CD4-positive, alpha-beta T cell treated with Interferon gamma for 1 hour (primary cell): ENCODE measurements at places on chromosomes 2 and 18.

GRCh38 chr18:73509460-73509859 is 638.2 kb downstream of the FBXO15 start:
- DNase-seq: no peak

DNA sequence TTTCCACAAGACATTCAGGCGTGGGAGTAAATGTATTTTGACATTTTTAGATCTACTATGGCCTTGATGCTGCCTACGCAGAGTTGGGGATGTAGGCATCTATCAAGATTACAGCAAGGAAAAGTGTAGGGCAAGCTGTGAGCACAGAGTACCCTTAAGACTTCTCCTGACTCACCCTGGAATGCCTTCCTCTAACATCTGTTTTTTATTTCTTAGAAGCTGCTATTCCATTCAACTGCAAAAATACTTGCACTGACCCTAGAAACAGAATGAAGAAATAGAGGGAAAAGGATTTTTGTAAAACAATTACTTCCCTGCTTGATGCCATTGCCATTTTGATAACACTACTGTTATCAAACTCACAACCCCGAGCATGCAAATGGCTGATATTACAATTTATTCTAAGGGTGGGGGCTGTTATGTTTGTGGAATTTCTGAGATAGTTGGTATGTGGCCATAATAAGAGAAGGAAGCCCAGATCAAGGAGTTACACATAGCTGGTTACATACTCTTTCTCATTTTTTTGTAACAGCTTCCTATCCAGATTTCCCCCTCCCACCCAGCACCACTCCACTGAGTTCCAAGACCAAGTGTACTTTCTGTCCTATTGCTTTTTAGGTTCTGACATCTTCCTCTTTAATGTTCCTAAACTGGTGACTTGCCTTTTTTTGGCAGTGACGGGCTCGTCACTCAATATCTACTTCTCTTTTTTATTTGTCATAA is 6.0 kb upstream of the ROCK1 start:
- peak; percentile 6 for DNase-seq

GRCh38 chr2:164954954-164955701 is at the start of gene SLC38A11:
Gene SLC38A11, minus strand, starts transcription at chr2:164955525. Its CDS starts 278 bp downstream, at chr2:164955247.
- no peak for DNase-seq

- no peak for DNase-seq
Measured at GRCh38 chr2:219404954-219405353, 13.2 kb upstream of the DES start.

DNA sequence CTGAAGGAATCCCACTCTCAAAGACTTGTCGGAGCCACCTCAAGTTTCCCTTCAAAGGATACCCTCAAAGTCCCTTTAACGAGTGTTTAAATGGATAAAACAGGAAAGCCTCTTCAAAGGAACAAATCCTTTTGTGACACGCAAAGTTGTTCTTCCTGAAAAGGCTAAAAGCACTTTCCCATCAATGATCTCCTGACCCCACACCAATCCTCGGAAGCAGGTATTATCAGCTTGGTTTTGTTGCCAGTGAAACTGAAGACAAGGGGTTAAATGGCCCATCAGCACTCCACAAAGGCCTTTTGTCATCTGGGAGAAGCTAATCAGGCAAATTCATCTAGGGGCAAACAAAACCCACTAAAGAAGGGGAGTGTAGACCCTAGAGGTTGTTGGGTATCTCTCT is 418.0 kb upstream of the ID2 start:
- no peak for DNase-seq

DNA sequence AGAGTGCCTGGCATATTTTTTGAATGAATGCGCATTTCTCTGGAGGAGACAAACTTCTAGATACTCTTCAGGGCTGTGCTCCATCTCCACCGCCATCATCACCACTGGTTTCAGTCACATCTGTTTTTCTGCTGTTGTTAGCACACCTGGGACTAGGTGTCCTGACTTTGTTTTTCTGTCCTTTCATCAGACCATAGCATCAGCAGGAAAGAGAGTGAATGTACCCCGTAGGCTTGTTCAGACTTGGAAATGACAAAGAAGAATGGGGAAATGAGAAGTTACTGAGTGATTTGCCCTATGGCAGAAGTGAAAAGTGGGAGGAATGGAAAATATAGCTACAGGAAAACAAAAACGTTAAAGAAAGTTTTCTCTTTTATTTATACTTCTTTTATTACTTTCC is 965.2 kb upstream of the FANCL start:
- no peak for DNase-seq

- DNase-seq: no peak
Measured at GRCh38 chr2:96685577-96686459, 43.3 kb downstream of the FER1L5 start.

DNA sequence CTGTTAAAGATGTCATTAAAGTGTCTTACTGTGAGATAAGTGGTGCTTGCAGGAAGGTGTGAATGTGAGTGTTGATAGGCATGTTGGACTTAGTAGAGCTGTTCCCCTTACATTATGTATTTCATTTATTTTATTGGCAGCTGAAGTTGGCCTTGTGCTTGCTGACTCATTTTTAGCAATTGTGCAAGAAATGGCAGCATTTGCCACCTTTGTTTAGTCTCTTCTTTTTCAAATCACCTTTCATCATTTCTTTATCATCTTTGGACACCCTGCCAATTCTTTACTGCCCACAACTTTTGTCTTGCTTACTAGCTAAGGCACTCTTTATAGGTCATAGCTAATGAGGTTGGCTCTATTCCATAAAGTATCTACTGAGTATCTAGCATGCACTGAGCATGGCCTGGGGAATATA is 130.3 kb upstream of the LYPD6 start:
- DNase-seq: no peak

DNA sequence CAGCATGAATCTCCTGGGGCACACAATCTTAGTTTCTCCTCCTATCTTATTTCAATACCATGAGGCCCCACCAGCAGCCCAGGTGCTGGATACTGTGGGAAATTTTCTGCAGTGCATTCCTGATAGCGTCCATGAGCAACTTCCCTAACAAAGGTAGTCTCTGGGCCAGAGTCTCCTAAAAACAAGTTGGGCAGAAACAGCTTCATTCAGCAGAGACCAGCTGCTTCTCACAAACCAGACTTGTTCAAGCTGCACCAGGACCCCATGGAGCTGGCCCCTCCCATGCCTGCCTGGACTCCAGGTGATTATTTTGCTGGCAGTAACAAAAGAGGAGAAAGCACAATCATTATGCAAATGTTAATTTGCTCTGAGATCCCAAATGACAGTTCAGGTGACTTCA is 31.4 kb downstream of the MYO5B start:
- no peak for DNase-seq

DNA sequence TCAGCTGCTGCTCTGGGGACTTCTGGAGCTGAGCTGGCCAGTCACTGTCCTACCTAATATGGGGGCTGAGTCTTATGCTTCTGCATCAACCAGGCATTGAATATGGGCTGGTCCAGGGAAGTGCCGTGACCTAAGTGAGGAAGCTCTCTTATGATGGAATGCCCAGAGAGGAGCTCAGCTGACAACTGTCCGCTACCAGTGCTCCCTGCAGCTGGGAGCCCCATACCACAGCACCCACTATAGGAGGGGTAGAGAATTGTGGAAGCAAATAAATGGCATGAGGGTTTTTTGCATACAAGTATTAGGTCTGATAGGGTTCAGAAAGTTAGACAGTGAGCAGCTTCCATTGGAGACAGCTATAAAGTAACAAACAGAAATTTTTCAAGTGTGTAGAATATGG is 4.5 kb downstream of the TIMM21 start:
- no peak for DNase-seq

DNA sequence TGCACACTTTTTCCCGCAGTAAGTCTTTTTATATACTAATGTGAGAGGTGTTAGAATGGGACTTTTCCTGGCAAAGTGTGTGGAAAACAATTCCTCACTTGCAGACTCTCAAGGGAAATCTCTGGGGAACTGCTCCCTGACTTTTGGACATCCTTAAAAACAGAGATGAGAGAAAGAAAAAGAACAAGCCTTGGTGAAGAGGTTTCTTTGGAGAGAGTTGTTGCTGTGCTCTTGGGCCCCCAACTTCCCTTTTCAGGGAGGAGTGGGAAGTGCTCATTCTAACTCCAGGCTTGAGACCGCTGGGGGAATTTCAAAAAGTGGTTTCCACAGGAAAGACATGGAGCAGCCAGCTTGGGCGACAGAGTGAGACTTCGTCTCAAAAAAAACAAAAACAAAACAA is 142.6 kb upstream of the SPRED2 start:
- DNase-seq: no peak

DNA sequence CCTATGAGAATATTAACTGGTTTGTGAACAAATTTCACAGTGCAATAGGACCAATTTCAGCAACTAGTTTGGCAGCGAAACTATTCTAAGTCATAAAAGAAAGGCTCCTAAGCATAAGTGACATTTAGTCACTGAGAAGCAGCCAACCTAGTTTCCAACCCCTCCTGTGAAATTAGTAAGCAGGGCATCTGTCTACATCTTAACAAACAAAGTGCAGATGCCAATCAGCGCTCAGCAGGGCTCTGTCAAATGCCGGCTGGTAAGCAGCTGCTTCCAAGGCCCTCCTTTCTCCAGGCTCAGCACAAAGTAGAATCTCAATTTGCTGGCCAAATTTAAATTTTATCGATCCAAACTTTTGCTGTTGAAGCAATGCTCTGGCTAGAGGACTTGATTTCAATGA is 124.7 kb downstream of the ICOS start:
- DNase-seq: no peak

DNA sequence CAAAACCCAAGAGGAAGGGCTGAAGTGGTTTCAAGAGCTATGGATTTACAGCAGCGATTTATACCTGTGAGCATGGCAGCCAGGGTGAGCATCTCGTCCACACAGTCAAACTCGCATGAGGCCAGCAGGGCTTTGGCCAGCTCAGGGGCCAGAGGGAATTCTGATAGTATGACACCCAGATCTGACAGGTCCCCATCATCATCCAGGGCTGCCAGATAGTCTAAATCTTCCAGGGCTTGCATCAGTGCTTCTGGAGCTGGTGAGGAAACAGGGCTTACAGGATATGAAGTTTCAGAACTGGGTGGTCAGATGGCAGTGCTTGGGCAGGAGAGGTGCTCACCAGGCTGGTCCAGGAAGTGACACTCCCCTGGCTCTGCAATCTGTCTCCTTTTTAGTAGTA is 3.5 kb downstream of the DQX1 start:
- no peak for DNase-seq

DNA sequence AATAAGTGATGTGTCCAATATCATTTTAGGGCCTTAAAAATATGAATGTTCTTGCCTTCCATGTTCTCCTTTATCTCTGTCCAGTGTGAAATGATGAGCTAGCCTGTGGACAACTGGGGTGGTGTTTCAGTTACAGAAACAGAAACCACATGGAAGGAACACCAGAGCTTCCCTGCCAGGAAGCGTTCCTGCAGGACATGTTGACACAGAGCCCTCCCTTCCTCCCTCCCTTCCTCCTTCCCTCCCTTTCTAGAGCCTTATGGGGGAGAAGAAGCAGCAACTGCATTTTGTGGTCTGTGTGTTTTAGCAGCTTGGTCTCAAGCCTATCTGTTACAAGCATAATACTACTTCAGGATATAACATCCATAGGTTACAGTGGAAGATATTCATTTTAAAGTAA is 539.7 kb upstream of the NETO1 start:
- no peak for DNase-seq

GRCh38 chr2:172376505-172377125 is 50.8 kb upstream of the ITGA6 start:
- DNase-seq: no peak

- DNase-seq: no peak
Measured at GRCh38 chr18:62883937-62884735, 168.8 kb downstream of the PHLPP1 start.

- DNase-seq: no peak
Measured at GRCh38 chr2:6750411-6751158, 115.1 kb downstream of the CMPK2 start.

- no peak for DNase-seq
Measured at GRCh38 chr2:242032780-242033656, 163.5 kb downstream of the RTP5 start.

- DNase-seq: no peak
Measured at GRCh38 chr18:55268151-55268601, 308.9 kb upstream of the CCDC68 start.

GRCh38 chr2:229434187-229434586 is 163.1 kb upstream of the PID1 start:
- DNase-seq: no peak

- DNase-seq: no peak
Measured at GRCh38 chr2:177633910-177634294, 241.3 kb downstream of the AGPS start.

GRCh38 chr18:64119916-64120315 is 29.0 kb downstream of the LINC00305 start:
- no peak for DNase-seq

GRCh38 chr2:241344925-241345651 is 11.0 kb upstream of the FARP2 start:
- no peak for DNase-seq

DNA sequence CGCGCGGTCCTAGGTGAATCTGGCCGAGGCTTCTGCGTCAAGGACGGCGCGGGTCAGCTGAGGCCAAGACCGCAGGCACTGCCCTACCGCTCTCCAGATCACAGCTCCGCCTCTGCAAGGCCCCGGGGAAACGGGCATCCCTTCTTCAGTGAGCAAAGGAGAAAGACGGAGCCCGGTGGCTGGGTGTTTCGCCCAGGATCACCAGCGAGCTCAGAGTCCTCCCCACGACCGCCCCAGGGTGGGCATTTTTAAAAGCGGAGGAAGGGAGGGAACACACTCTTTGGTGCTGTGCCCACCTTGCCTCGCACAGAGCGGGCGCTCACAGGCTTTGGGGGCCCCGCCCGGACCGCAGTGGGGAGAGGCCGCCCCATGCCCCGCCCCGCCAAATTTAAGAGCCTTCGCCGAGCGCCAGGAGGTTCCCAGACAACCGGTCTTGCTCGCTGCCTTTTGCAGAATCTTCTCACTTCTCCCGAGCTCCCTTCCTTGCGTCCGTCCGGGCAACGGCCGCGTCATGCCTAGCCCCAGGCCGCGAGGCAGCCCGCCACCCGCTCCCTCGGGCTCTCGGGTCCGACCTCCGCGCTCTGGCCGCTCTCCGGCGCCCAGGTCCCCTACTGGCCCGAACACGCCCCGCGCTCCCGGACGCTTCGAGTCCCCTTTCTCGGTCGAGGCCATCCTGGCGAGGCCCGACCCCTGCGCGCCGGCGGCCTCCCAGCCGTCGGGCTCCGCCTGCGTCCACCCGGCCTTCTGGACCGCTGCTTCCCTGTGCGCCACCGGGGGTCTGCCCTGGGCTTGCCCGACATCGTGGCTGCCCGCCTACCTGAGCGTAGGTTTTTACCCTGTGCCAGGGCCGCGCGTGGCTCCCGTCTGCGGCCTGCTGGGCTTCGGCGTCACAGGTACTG is at the start of gene NOTO:
NOTO (plus strand) TSS at position 419 of the 899 bp plus-strand sequence; CDS start at position 512, 93 bp downstream.
- no peak for DNase-seq

DNA sequence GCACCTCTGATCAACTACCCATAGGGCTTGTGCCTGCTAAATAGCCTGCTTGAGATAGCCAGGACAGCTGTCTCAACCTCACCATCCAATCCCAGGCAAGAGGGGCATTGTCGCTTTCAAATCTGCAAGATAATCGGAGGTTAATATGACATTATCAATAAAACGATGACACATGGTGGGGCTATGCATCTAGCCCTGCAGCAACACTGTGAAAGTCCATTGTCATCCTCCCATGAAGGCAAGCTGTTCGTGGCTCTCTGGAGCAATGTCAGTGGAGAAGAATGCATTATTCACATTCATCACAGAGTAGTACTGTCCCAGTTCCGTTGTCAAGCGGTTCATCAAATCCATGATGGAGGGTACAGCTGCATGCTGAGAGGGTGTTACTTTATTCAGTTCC is 18.9 kb upstream of the KLHL23 start:
- DNase-seq: no peak

- DNase-seq: no peak
Measured at GRCh38 chr2:65281627-65282351, 54.2 kb downstream of the ACTR2 start.
